T follicular helper cell (primary cell): ENCODE measurements at places on chromosomes 12 and 14.

GRCh38 chr14:53470351-53471043 lies 317.4 kb upstream of the DDHD1 start:
- no peak for DNase-seq

- DNase-seq: no peak
These were observed 653.9 kb upstream of the TMEM132C start for GRCh38 chr12:127613056-127613455.

- DNase-seq: no peak
These were observed 1.7 kb downstream of the SMOC1 start for GRCh38 chr14:69880893-69881292.

GRCh38 chr14:49193332-49194065 lies 392.7 kb downstream of the RPS29 start:
- no peak for DNase-seq

DNA sequence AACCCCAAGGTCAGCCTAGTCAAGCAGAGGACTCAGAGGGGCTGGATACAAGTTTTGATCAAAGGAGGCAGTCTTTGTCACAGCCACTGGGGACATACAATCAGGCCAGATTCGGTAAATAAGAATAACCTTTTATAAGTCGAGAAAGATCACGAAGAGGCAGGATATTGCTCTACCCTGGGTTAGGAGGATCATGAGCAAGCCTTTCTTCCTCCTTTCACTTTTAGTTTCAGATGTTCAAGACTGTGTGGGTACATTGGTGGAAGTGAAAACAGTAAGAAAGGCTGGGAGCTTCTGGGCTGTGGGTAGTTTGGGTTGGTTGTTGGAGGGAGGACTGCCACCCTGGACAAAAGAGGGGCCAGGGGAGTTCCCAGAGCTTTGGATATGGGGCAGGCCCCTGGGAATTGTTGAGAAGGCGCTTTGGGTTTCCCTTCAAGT lies 127.7 kb downstream of the SNAPC1 start:
- DNase-seq: no peak

DNA sequence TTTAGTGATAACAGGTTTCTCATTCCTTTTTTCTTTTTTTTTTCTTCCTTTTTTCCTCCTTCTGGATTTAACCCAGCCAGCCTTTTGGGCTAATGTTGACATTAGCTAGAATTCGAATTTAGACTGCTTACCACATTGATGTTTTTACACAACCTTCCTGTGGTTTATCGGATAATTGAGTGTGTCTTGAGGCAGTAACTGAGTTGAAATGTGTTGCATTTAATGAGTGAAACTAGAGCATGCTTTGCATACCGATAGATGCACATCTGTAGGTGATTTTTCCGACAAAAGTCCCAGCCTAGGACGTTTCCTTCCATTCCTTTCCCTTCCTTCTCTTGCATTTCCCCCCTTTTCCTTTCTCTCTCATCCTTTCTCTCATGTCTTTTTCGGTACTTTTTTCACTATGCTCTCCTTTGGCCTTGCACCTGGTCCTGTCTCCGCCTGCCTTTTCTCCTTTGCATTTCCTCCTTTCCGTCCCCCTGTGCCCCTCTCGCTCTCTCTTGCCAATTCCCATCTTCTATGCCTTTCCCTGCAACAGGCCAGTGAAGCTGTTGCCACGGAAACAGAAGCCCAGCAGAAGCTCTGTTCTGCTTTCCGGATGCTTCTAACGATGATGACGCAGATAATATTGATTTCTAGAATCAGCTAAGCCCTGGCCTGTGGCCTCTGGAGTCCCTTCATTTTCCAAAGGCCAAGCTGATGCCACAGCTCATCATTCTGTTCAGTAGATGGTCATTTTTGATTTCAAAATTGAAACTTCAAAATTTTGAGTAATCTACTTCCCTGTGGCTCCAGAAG lies 76.1 kb downstream of the SLC25A47 start:
- no peak for DNase-seq

DNA sequence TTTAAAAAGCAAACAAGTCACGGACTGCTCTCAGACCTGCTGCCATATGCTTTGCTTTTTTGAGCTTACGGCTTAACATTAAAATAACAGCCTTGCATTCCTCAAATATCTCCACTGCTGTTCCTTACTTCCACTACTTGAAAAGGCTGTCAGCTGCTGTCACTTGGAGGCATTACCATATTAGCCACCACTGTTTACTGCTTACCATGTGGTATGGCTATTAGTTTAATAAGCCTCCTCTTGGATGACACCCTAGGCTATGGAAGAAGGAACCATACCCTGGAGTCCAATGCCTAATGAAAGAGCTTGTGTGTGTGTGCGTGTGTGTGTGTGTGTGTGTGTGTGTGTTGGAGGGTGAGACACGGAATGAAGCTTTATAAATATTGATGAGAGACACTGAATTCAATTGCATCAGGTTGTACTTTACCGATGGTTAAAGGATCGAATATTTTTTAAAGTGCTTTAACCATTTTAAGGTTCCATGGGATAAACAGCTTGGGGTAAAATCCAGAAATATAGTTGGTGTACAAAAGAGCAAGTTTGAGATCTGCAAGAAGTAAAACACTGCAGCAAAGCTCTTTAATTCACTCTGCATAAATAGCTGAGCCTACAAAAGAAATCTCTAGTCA lies 174.5 kb downstream of the TTC7B start:
- no peak for DNase-seq

GRCh38 chr12:2986876-2987275 lies 27.7 kb downstream of the TEAD4 start:
- DNase-seq: no peak

DNA sequence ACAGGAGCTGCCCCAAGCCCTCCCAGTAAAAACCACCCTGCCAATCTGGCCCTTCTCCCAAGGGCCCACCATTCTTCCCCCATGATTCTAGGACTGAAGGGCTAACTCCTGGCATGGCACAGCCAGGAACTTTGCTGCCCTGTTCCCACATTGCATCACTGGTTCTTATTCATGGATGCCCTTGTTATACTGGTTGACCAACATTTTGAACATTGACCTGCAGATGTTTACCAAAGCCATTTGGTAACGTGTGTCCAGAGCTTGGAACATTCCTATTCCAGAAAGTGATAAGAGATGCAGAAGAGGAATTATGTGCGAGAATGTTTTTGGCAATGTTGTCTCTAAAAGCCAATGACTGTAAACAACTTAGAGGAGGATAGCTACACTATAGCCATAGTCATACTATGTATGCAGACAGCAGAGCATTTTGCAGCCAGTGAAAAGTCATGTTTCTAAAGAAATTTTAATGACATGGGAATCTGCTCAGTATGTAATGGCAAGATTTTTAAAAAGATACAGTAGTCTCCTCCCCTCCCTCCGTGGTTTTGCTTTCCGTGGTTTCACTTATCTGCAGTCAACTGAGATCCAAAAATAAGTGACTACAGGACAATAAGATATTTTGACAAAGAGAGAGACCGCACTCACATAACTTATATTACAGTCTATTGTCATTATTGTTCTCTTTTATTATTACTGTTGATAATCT lies 108.8 kb downstream of the DAAM1 start:
- no peak for DNase-seq

GRCh38 chr14:100769035-100769939 lies 42.6 kb downstream of the DLK1 start:
- DNase-seq: no peak

DNA sequence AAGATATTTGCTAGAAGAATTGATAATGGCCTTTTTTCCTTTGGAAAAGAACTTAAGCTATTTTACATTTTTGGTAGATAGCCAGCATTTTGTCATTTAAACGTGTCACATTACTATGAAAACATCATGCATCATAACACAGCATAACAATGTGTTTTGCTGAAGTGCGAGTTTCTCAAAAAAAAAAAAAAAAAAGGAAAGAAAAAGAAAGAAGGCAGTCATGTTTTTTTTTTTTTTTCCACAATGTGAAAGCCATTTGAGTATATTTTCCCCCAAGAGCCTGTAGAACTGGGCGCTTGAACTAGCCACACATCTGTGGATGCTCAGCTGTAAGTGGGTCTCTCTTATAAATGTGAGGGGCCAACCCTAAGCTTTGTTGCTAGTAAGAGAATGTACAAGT lies 300.1 kb downstream of the AKAP6 start:
- no peak for DNase-seq

DNA sequence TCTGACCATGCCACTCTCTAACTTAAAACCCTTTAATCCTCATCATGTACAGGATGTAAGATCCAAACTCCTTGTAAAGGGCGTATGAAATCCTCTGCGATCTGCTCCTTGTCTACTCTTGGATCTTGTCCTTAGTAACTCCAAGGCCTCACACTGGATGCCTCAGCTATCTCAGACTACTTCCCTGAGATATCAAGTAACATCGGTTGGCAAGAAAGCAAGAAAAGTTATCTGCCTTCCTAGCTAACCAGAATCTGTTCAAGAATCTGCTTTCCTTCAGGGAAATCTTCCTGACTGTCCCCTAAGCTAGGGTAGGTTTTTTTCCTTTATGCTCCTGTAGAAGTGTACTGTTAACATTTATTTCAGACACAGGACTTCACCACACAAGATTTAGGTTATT lies 82.6 kb downstream of the TAOK3 start:
- no peak for DNase-seq

DNA sequence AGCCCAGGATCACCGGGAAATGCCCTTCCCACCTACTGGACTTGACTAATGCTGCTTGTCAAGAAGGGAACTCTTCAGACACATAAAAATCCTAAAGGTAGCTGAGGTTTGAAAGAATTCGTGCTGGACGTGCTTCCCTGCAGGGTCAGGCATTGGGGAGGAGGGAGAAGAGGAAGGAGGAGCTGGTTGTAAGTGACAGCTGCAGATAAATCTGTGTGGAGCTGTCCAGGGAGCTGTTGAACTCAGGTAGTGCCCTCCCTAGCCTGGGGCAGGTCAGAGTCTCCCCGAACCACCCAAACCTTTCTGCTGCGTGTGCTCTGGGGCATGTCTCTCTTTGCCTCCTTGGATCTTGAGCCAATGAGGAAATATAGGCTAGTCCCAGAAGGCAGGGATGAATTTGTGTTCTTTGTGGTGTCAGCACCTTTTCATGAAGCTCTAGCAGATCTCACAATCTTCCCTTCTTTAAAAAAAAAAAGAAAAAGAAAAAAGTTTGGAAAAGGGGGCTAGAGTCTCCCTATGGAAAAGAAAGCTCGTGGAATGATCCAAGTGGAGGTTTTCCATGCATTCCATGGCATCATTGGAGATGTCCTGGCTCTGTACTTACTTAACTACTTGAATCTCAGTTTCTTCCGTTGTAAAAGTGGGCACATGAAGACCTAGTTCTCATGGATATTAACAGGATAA lies 23.6 kb upstream of the FOS start:
- DNase-seq: no peak

GRCh38 chr12:100566887-100567637 lies 6.4 kb upstream of the GAS2L3 start:
- DNase-seq: no peak

GRCh38 chr12:56679883-56680575 lies 8.1 kb downstream of the PTGES3 start:
- no peak for DNase-seq

DNA sequence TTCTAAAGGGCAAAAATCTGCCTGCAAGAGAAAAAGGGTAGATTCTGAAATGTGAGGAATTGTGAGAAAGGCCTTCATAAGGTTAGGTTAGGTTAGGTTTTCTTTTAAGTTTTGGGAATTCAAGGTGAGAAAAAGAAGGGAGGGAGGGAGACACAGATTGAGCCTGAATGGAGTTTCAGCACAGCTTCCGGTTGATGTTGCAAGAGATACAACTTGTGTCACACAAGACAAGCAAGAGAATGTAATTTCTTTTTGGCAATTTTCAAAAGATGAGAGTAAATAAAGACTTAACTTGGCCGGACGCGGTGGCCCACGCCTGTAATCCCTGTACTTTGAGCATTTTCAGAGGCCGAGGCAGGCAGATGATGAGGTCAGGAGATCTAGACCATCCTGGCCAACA lies 63.8 kb downstream of the CPSF2 start:
- no peak for DNase-seq

DNA sequence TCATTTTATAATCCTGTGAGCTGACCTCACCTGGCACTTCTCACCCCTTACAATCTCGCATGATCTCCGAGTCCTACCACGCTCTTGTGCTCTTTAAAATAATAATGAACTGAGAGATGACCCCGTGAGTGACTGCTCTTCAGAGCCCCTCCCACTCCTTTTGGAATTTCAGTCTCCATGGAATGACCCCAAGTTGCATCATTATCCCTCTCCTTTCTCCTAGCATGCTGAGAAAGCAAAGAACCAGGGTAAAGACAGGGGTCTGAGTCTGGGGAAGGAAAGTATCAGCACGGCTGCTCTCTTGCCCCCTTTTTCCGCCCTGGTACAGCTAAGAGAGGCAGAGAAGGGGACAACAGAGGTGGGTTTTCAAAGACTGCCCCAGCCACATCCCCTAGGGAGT lies 178.3 kb upstream of the PLEKHA5 start:
- no peak for DNase-seq

DNA sequence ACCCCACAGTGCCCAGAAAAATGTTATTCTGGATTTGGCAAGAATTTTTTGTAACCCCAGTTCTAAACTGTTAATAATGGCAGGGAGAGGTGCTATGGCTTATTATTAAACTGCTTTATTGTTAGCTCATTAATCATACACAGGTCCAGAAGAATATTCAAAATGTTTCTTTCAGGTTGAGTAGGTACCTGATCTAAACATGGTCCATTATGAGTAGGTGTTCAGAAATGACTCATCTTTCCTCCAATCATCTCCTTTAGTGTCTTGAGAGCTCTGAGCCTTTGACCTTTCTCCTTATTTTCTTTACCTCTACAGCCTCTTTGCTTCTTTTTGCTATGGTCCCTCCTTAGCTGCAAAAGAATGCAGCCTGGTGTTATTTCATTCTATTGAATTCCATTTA lies 211.0 kb upstream of the GARIN6 start:
- DNase-seq: no peak

- no peak for DNase-seq
These were observed 40.5 kb upstream of the KCNA5 start for GRCh38 chr12:5003025-5003666.

DNA sequence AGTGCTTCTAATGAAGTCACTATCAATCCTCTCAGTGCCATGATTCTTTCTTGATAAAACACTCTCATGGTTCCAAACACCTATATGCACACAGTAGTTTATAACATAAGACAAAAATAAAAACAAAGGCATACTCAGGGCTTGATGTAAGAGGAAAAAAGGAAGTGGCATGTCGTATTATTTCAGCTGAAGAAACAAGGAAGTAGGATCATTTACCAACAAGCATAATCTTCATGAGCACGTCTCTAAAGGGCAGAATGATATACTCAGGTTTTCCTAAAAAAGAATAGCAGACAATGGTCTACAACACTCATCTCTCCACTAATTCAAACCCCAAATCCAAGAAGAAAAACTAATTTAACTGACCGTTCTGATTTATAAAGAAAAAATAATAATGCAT lies 33.9 kb downstream of the NUMB start:
- DNase-seq: no peak
